ENCODE measurements at places on chromosomes 4 and X. TPM values are rescaled to one million over a fixed set of nuclear protein-coding genes. Genes with fewer than 3 reads are reported as not detected.

The RIBC1 gene
- 0.86 TPM for polyA plus RNA-seq

The CXCL10 gene
- 6.5 TPM for polyA plus RNA-seq

The DCHS2 gene
- under 0.01 TPM for polyA plus RNA-seq

The HGFAC gene
- 0.35 TPM for polyA plus RNA-seq

The CSN1S1 gene
- polyA plus RNA-seq, result not detected

The TMEM154 gene
- 5.2 TPM for polyA plus RNA-seq

The GLUD2 gene
- 0.10 TPM for polyA plus RNA-seq

The BCORL1 gene
- polyA plus RNA-seq, result 0.86 TPM

The EIF1AX gene
- 27.3 TPM for polyA plus RNA-seq

The RHOXF2B gene
- not detected for polyA plus RNA-seq

The YIPF7 gene
- 0.24 TPM for polyA plus RNA-seq
